Neural crest cell (in vitro differentiated cells): ENCODE measurements at places on chromosomes 7 and 10. TPM values are rescaled to one million over a fixed set of nuclear protein-coding genes. Genes with fewer than 3 reads are reported as not detected.

DNA sequence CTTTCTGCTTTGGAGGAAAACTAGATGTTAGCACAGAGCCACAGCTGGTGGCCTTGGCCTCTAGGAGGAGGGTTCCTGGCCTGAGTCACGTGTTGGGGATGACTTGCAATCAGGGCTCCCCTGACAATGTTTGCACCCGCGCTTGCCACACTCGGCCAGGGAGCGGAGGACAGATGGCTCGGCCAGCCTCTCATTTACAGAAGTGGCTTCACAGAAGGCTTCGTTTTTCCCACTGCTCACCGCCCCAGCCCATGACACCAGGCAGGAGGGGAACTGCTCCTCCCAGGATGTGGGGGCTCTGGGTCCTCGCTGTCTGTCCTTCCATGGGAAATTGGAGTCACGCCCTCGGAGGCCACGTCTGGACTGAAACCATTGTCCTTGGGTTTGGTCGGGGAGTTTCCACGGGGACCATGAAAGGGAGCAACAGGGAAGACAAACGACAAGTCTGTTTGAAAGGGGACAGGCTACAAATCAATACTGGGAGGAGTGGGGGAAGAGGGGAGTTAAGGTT is 49.6 kb upstream of the UBE3C start:
- no peaks in the 10 kb centered on the region for H3K36me3 ChIP-seq
- H3K4me3 ChIP-seq, result peak overlapping the region; percentile 17
- H3K4me1 ChIP-seq, result peaks cover 13% of the 10 kb centered on the region
- peaks cover 3% of the 10 kb centered on the region for H3K27me3 ChIP-seq

- H3K4me3 ChIP-seq, result peak overlapping the region; percentile 39
- peak overlapping the region; percentile 91 for H3K27ac ChIP-seq
- no peak for DNase-seq
- peaks cover 17% of the 10 kb centered on the region for H3K36me3 ChIP-seq
Observed at GRCh38 chr10:29554660-29555059, 80.1 kb downstream of the SVIL start.

Gene ACHE
- total RNA-seq, result 1.7 and 2.0 TPM in 2 replicates

DNA sequence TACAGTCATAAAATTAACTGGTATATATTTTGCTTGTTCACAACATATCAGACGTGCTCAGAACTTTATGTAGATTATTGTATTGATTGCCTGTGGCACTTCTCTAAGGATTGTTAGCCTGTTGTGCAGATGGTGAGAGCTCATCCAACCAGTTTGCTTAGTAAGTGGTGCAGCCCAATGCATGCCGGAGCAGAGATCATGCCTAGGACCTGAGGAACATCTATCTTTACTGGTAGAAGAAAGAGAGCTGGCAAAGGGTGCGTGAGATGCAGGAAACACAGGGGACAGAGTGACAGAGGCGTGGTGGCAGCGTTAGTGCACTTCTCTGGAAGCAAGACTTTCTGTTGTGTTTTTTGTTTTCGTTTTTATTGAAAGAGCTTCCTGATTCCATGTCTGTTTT is 35.9 kb downstream of the CCM2 start:
- no peak overlapping the region for H3K4me3 ChIP-seq
- no peak overlapping the region for H3K27ac ChIP-seq
- peaks cover 10% of the 10 kb centered on the region for H3K36me3 ChIP-seq
- DNase-seq, result no peak

Gene EVX1
- total RNA-seq, result 0.79 and 0.80 TPM in 2 replicates

GRCh38 chr7:51081270-51081890 is 235.2 kb downstream of the COBL start:
- DNase-seq, result no peak
- no peaks in the 10 kb centered on the region for H3K36me3 ChIP-seq
- peaks cover 2% of the 10 kb centered on the region for H3K27me3 ChIP-seq
- H3K4me1 ChIP-seq, result peaks cover 16% of the 10 kb centered on the region
- H3K4me3 ChIP-seq, result no peak overlapping the region
- no peak overlapping the region for H3K27ac ChIP-seq

Gene ATXN7L1
- total RNA-seq, result 13.1 and 14.4 TPM in 2 replicates
